ENCODE measurements at places on chromosomes 11 and 22.

DNA sequence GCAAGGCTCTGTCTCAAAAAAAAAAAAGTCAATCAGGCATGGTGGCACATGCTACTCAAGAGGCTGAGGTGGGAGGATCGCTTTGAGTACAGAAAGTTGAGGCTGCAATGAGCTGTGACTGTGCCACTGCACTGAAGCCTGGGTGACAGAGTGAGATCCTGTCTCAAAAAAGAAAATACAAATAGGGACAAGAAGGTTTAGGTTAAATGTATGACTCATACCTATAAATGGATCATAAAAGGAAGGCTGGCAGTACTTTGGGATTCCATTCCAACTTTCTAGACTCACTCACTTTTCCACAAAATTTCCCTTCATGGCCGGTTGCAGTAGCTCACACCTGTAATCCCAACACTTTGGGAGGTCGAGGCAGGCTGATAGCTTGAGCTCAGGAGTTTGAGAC, 25.6 kb upstream of the OSBP start:
- DNase-seq = no peak

DNA sequence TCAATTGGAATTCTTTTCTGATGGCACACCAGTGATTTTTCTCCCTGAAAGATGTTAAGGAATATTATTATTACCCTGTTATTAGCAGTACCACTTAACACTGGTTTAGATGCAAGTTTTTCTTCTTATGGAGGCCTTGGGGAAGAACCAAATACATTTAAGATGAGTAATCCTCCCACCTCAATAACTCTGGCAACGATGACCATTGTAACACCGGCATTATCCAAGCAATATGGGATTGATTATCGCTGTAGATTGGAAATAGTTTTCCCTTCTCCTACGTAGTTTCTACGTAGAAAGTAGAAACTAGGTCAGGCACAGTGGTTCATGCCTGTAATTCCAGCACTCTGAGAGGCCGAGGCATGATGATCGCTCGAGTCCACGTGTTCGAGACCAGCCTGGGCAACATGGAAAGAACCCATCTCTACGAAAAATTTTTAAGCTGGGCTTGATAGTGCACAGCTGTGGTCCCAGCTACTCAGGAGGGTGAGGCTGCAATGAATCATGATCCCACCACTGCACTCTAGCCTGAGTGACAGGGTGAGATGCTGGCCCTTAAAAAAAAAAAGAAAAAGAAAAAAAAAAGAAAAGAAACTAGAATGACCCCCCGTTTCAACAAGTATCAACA, 45.5 kb downstream of the PACSIN2 start:
- no peak for DNase-seq

- DNase-seq = no peak
Observed at GRCh38 chr11:13140028-13140870, 131.1 kb downstream of the RASSF10 start.

- no peak for DNase-seq
Observed at GRCh38 chr11:95888852-95889251, 35.1 kb downstream of the MTMR2 start.

GRCh38 chr11:87778357-87778756, 396.9 kb downstream of the RAB38 start:
- no peak for DNase-seq

DNA sequence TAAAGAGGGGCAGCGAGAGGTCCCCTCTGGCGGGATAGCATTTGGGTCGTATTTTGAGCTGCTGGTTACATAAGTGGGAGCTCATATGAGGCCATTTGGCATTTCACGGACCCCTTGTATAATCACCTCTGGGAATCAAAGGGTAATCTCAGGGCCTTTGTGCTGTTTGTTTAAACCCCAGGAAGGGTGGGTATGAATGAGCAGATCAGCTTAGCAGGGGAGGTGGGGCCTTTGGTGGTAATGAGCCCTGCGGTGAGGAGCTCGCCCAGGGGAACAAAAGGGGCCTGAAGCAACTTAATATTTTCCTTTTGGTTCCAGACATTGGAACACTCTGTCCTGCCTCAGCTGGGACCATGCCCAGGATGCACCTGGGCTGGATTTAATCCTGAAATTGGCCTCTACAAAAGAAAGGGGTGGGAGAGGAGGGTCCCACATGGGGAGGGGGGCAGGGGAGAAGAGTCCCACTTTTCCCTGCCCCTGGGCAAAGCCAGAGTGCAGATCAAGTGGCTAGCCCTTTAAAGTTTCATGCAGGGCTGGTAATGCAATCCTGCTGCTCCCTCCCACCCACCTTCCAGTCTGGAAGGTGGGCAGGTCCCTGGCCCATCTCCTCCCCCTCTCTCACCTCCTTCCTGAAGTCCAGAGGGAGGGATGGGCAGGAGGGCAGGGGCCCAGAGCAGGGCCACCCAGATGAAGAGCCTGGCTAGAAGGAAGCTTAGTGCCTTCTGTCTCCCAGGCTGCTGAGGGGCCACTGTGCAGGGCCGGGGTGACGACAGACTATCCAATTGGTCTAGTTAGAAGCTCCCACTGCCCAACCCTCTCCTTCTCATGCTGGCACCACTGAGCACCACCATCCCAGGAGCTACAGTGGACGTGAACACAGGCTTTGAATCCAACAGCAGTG, 10.5 kb downstream of the TSKU start:
- no peak for DNase-seq

DNA sequence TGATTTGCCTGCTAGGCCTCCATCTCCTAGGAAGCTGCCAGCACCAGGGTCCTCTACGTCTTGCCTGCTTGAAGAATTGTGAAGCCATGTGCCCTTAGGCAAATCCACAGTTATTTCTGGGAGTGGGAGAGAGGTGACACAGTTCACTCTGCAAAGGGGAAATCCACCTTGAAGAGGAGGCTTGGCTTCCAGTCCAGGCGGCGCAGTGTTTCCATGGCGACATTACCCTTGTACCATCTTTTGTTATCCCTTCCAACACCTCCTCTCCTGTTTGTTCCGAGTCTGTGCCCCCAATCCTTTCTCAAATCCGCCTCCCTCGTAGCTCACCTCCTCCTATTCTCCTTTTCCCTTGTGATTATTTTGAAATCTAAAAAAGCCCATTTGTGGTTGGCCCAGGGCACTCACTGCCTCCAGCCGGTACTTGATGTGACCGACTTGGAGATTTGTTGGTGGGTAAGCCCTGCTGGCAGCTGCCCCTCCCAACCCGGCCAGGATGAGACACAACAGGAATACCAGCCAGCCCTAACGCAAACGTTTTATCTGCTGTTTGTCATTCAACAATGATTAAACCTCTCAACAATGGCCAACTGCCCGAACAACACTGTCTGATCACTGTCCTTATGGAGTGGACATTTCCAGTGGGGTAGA, 18.4 kb downstream of the SYT13 start:
- DNase-seq = no peak

DNA sequence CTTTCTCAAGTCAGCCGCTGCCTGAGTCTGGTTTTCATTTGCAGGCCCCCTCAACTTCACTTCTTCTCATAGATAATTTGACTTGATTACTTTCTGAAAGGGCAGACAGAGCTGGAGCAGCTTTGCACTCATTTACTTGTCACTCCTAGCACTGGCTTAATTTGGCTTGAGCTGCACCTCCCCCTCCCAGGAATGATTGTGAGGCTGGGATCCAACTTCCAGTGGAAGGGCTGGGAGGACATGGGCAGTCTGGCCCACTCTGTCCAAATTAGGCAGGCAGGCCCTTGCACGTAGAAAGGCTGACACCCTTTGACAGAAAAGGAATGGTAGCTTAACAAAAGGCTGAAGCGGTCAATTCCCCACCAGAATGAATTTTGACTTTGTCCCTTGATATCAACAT, 453.9 kb downstream of the ETS1 start:
- no peak for DNase-seq

GRCh38 chr11:61484541-61484940, 24.0 kb upstream of the LRRC10B start:
- no peak for DNase-seq

- no peak for DNase-seq
Observed at GRCh38 chr11:46363455-46364005, 16.3 kb downstream of the DGKZ start.

DNA sequence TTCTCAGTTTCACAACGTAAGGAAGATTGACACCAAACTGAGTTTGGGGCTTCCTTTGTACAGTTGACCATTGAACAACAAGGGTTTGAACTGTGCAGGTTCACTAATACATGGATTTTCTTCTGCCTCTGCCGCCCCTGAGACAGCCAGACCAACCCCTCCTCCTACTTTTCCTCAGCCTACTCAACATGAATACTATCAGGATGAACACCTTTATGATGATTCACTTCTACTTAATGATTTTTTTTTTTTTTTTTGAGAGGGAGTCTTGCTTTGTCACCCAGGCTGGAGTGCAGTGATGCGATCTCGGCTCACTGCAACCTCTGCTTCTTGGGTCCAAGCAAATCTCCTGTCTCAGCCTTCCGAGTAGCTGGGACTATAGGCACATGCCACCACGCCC, 14.6 kb downstream of the RBM4 start:
- no peak for DNase-seq

- no peak for DNase-seq
Observed at GRCh38 chr11:78425399-78426070, 7.9 kb upstream of the GAB2 start.

- no peak for DNase-seq
Observed at GRCh38 chr22:49933236-49934159, 15.1 kb downstream of the CRELD2 start.

DNA sequence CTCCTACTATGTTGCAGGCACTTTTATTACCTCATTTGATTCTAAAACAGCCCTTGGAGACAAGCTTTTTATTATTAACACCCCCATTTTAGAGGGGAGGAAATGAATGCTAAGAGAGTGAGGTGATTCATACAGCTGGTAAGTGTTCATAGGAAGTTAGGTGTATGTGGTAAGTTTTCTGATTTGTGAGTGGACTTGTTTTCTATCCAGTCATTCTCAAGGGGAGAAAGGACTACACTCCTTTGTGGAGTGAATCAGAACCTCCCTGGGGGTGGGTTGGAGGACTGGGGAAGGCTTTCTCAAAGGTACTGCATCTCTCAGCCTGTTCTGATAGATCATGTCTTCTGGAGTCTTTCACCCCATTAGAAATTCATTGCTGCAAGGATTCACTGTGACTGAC, 23.5 kb downstream of the PKNOX2 start:
- DNase-seq = no peak

DNA sequence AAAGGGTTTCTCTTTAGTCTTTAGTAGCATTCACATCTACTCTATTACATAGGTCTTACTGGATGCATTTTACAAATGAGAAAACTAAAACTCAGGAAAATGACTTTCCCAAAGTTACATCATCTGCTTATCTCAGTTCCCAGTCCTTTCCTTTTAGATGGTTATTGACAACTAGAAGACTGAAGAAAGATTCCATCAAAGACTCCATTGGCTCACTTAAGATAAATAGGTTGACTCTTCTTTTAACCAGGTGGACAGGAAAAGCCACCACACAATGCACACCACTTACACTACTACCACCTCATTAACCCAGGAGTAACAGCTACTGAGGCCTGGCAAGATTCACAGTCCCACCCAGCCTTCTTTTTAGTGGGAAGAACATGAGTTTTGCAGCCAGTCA, 123.6 kb downstream of the TRIM44 start:
- DNase-seq = no peak

GRCh38 chr11:125464270-125464662, 31.8 kb downstream of the FEZ1 start:
- no peak for DNase-seq

DNA sequence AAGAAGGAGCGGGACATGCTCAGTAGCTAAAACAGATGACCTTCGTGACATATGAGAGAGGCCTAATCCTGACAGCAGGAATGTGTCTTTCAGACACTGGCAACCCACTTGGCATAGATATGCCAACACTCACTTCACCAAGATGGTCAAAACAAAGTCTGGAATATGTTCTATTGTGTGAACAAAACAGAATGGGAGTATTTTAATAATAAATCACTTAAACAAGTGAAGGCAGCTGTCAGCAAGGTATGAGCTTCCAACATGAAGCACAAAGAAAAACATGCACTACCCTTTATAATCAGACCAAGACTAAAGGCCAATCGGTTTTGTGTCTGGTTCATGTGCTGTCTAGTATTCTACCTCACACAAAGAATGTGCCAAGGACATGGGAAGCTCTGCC, 23.1 kb downstream of the CCDC34 start:
- no peak for DNase-seq

DNA sequence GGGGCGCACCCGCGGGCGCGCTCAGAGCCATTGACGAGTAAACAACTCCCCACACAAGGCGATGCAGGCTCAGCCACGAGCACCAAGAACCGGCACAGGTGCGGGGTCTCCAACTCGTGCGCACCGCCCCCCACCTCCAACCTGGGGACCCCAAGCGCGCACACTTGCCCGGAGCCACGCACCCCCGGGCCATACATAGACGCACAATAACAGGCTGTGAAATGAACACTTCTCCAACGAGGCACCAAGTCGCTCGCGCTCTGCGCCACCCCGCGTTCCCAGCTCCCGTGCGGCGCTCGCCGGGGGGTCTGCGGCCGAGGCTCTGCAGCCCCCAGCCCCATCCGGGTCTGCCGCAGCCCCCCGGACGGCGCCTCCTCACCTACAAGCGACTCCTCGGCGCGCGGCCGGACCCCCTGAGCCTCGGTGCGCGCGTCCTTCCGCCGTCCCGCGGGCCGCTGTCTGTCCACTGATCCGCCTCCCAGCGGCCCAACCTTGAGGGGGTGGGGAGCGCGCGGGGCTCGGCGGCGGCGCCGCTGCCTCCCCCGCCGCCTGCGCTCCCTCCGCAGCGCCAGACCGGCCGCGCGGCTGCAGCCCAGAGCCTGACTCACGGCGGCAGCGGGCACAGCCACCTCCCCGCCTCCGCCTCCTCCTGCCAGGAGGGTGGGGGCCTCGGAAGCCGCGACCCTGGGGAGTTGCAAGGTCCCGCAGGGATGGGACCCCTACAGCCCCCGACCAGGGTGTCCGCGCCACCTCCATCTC, 1.6 kb downstream of the IFITM10 start:
- DNase-seq = no peak

GRCh38 chr22:50269970-50270665, at the start of gene MAPK11:
TSS of gene MAPK11 (minus strand) at chr22:50270380. CDS start at chr22:50270292, 88 bp downstream.
- no peak for DNase-seq

- no peak for DNase-seq
Observed at GRCh38 chr22:35653824-35654223, 5.6 kb downstream of the APOL6 start.

DNA sequence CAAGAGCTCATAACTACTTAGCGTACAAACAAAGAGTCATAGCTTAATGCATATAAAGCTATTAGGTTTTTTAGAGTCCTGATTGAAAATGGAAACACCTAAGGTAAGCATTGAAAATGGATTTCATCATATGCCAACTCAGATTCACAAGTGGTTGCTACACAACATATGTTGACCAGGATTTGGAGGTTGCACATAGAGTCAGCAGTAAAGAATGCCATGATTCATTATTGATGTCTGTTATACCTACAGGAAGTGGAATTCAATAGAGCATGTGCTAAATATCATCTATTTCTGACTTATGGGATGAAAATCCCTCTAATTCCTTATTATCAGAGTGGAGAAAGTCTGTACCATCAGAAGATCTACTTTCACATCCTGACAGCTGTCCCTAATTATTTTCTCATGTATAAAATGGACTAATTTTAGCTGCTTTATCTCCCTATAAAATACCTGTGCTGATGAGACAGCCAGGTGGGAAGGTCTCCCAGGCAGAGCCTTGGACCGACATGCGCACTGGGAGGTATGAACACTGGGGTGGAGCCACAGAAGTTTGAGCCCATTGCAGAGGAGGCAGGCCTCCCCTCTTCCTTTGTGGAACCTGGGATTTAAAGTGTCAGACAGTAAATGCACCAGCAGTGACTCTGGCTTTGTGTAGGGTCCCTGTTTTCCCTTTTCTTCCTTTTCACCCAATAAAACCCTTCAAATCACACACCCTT, 204.2 kb downstream of the AASDHPPT start:
- no peak for DNase-seq

- peak; percentile 81 for DNase-seq
Observed at GRCh38 chr22:50190182-50190940, 4.6 kb downstream of the TRABD start.
